ENCODE measurements at places on chromosomes 2 and 18.

GRCh38 chr2:48734576-48735303 is 20.8 kb downstream of the LHCGR start:
- DNase-seq = no peak

- no peak for DNase-seq
Observed at GRCh38 chr18:26466026-26466425, 82.3 kb downstream of the KCTD1 start.

DNA sequence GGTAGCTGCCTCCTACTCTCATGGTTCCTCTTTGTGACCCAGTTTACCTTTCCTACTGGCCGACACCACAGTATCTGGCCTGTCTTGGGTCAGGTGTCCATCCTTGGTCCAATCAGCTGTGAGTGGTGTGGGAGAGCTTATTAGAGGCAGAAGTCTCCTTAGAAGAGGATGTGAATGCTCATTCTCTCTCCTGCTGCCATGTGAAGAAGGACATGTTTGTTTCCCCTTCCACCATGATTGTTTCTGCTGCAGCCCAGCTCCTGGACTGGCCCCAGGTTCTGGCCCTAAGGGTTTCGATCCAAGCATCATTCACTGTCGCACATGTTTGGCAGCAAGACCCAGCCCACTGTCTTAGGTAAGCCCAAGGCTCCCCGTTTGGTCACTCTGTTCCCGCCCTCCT is 55.3 kb upstream of the TGIF1 start:
- no peak for DNase-seq

- DNase-seq = no peak
Observed at GRCh38 chr2:113240915-113241911, 37.5 kb downstream of the PAX8 start.

DNA sequence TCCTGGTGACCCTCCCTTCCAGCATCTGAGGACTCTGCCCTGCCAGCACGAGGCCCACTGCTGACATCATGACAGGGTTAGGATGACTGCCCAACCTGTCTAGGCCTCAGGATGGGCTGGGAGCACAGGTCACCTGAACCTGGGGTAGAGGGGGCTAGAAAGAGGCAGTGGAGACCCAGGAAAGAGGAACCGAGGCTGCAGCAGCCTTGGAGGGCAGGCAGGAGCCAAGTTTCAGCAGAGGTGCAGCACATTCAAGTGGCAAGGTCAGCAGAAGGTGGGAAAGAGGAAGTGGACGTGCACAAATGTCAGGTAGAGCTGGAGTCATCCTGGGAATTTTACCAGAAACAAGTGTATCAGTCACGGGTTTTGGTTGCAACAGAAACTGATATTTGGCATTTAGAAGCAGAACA is 13.6 kb upstream of the RAB10 start:
- DNase-seq = no peak

GRCh38 chr2:158746488-158746887 is 48.6 kb upstream of the DAPL1 start:
- DNase-seq = no peak

GRCh38 chr2:26897807-26898479 is 50.0 kb downstream of the DPYSL5 start:
- no peak for DNase-seq

DNA sequence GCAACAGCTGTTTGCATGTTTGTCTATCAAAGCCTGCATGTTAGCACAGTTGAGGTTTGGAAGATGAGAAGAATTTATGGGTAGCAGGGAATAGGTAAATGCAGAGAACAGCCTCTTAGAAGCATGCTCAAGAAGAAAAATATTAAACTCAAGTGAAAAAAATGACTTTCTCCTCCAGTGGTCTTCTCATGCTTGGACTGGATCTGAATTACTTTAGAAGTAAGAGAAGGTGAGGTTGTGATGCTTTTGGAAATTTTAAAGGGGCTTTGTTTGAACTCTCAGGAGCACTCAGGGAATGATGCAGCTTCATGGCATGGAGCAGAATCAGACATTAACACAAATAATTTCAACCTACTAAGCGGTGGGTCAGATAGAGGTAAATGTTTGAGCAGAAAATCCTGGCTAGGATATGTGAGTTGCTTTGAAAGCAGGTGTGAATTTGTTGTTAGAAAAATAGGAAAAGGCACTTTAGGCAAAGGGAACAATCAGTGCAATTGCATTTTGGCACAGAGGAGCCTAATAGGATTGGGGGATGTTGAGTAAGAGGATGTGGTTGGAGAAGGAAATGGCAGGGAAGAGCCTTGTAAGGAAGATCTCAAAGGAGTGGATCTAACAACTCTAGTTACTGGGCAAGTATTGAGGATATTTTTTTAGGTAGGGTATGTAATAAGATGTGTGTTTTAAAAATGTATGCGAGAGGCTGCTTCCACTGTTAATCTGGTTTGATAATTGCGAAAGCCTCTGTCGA is 76.3 kb downstream of the DDX1 start:
- no peak for DNase-seq

DNA sequence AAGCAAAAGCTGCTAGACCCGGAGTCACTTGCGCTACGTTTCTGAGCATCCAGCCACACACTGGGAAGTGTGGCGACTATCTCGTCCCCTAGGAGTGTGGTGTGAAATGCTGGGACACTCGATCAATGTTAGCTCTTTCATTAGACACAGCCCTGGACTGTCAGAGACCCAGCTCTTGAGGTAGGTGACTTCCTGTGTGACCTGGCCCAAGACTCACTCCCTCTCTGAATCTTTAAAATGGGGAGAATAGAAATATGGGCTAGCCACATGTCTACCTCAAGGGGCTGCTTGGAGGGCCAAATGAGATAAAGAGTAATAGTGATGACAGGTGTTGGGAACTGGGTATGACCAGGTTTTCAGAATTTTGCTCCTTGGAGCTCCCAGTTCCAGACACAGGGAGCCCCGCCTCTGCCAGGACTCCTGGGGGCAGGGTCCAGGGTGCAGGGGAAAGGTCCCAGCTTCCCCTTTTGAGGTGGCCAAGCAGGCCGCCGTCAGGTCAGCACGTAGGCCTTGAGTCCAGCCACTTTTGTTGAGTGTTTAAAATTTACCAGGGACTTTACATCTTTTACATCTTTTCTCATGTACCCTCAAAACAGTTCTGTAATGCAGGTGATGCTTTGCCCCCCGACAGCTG is 36.0 kb downstream of the CTIF start:
- no peak for DNase-seq

GRCh38 chr2:80291656-80292055 is 12.9 kb downstream of the LRRTM1 start:
- no peak for DNase-seq

DNA sequence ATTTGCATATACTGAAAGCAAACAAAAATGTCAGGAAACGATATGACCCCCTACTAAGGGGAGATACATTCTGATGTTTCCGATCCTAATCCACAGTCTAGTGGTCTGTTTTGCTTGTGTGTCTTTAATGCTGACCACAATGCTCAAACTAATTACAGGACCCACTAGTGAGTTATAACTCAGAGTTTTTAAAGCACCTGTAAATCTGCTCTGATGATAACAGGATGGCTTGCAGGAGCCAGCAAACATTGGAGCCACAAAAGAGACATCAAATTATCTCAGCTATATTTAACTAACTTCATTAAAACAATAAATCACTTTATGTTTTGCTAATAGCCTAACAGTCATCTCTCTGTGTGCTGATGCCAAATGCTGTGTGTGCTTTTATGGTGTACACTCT is 300.3 kb downstream of the NBAS start:
- no peak for DNase-seq

DNA sequence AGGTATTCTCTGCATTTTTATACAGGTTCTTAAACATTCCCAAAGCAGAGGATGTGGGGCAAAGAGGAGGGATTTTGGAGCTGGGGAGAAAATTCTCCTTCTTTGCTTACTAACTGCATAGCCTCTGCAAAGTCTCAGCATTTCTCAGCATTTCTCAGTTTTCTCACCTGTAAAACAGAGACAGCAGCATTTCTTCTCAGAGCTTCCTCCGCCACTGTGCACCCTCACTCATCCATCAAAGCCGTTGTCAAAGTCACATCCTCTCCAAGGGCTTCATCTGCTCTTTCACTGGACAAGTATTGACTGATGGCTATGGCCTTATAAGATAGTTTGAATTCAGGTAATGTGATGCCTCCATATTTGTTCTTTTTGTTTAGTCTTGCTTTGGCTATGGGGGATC is 17.4 kb downstream of the MYO7B start:
- no peak for DNase-seq

GRCh38 chr2:134208825-134209224 is 45.0 kb upstream of the MGAT5 start:
- DNase-seq = no peak

DNA sequence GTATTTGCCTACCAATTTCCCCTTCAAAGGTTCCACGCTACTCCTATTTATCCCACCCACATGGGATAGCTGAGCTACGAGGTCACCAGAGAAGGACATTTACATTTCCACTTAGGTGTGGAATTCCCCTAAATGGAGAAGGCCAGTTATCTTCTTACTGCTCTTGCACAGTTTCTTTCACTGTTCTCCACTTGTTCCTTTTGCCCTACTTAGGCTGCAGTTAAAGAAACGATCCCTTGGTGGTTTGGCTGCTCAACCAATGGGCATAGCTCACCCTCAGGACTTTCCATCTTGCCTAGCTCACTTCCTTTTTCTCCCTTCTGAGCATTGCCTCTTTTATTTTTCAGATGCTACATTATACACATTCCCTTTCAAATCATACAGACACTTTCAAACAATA is 11.2 kb upstream of the NABP1 start:
- DNase-seq = no peak

DNA sequence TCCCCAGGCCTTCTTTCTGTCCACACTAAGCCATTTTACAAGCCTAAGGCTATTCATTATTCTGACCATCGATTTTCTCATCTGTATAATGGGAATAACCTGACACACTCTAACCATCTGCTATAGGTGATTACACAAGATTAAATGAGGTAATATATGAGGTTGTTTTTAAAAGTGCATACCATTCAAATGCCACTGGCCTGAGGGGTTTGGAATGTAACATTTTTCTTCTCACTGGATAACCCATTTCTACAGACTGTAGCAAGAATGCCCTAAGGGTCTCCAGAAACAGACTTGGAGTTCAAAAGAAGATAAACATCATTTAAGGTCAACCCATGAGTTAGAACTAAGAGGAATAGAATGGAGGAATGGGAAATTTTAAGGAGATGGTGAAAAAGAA is 111.7 kb upstream of the SETBP1 start:
- no peak for DNase-seq

GRCh38 chr2:21096458-21096857 is 27.3 kb upstream of the TDRD15 start:
- DNase-seq = no peak

GRCh38 chr2:149544692-149545091 is 42.9 kb downstream of the MMADHC start:
- no peak for DNase-seq

DNA sequence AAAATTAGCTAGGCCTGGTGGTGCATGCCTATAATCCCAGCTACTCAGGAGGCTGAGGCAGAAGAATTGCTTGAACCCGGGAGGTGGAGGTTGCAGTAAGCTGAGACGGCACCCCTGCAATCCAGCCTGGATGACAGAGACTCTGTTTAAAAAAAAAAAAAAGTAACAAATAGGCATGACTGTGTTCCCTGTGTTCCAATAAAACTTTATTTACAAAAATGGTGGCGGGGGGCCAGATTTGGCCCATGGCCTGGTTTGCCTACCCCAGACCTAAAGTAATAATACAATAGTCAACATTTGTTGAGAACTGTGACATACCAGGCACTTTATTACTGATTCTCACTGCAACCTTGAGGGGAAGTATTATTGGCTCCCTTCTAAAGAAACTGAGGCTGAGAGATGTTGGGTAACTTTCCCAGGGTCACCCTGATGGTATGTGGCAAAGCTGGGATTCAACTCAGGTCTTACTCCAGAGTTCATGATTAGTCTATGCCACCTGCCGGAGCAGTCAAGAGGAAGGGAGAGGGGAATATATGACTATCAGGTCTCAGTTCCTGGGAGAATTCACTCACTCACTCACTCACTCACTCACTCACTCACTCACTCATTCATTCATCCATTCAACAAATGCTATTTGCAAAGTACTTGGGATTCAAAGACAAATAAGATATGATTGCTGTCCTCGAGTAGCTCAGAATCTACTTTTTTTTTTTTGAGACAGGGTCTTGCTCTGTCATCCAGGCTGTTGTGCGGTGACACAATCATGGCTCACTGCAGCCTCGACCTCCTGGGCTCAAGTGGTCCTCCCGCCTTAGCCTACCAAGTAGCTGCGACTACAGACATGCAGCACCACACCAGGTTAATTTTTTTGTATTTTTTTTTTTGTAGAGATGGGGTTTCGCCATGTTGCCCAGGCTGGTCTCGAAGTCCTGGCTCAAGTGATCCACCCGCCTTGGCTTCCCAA is 14.3 kb upstream of the KCMF1 start:
- no peak for DNase-seq

- no peak for DNase-seq
Observed at GRCh38 chr18:74996055-74996454, 212.9 kb downstream of the PTGR3 start.

DNA sequence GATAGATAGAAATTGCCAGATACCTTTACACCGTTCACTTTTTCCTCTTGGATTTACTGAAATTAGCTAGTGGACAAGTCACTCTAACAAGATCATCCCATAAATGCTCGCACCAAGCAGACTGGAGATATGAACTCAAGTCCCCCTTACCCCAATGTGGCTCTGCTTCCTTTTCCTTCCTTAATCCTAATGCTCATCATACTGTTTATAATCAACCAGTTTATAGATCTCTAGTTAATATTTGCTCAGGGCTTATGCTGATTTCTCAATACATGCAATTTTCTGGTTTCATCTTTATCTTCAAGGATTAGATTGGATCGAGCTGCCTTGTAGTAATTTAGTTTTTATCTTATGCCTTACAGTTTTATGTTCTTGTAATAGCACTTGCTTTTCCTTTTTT is 318.3 kb upstream of the KLHL29 start:
- DNase-seq = no peak

- no peak for DNase-seq
Observed at GRCh38 chr18:23861805-23862470, 152.6 kb upstream of the TTC39C start.

- peak; percentile 49 for DNase-seq
Observed at GRCh38 chr18:9428301-9428706, 47.0 kb upstream of the RALBP1 start.

- DNase-seq = peak; percentile 19
Observed at GRCh38 chr2:102796337-102796736, 34.5 kb downstream of the TMEM182 start.

DNA sequence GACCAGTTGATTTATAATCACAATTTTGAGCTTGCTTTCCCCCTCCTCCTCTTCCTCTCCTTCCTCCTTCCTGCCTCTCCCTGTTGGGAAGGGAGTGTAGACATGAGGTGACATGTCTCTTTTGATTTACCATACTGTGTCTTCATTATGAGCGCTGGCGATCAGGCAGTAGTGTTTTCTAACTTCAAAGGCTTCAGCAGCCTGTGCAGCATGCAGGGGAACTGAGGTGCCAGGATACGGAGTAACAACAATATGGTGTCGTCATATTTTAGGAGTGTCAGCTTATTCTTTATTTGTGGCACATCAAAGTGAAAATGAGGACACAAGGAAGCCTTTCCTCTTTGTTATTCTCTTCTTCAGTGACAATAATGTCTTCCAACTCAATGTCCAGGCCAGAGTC is 864.2 kb downstream of the SLC4A3 start:
- DNase-seq = no peak

Measured in NCI-H345 (cell line).